ENCODE measurements at places on chromosomes 3 and 15.
A peak's percentile ranks its signal among the peaks of the same experiment; 100 is the strongest.

DNA sequence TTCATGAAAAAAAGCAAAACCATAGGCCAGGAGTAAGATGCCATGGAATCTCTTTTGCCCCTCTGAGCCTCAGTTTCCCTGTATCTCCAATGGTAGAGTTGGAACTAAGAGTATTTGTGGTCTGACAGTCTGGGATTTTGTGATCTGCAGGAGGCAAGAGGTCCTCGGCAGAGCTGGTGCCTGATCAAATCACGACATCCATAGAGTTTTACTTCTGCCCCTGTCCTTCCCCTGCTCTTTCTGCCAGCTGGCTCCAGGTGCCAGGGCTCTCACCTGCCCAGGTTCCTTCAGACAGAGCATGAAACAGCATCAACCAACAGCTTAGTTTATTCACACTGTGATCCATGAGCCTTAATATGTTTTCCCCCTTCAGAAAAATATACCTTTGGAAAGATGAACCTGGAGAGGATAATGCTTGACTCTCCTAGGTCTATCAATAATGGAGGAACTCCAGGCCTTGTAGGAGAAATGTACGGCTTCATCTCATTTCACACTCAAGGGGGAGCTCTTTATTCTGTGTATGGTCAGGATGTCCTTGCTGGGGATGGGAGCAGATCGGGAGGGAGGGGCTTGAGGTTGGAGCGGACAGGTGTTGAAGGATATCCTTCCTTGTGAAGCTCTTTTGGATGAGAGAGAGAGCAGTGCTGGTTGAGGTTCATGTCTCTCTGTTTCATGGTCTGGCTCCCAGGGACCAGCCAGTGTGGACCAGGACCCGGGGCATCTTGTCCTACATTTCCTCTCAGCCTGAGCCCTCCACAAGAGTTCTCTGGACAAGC lies 309.9 kb downstream of the RPLP1 start:
- peak; percentile 64 for DNase-seq

GRCh38 chr15:68184616-68185480 lies 20.3 kb downstream of the CALML4 start:
- DNase-seq: no peak

DNA sequence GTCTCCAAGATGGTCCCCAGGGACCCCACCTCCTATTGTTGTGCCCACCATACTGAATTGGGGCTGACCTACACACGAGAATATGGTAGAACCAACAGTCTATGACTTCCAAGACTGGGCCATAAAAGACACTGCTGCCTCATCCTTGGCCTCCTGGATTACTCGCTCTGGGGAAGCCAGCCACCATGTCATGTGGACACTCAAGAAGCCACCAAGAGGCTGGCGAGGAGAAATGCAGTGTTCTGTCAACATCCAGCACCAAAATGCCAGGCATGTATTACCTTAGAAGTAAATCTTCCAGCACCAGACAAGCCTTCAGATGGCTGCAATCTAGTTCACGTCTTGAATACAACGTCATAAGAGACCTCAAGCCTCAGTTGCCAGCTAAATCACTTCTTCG lies 17.1 kb upstream of the TPM1 start:
- DNase-seq: no peak

GRCh38 chr3:124007186-124007585 lies 15.3 kb upstream of the ROPN1 start:
- DNase-seq: no peak

Measured in HuH-7 (cell line).